T-helper 17 cell (primary cell): ENCODE measurements at places on chromosomes 13 and 19.

GRCh38 chr13:99395436-99395835 is 88.2 kb upstream of the GPR183 start:
- DNase-seq, result no peak

GRCh38 chr13:46296115-46296822 is 84.5 kb downstream of the LRRC63 start:
- no peak for DNase-seq

GRCh38 chr13:73825143-73825542 is 309.1 kb downstream of the KLF12 start:
- DNase-seq, result no peak

GRCh38 chr19:37999309-38000213 is 92.6 kb downstream of the SIPA1L3 start:
- DNase-seq, result no peak

DNA sequence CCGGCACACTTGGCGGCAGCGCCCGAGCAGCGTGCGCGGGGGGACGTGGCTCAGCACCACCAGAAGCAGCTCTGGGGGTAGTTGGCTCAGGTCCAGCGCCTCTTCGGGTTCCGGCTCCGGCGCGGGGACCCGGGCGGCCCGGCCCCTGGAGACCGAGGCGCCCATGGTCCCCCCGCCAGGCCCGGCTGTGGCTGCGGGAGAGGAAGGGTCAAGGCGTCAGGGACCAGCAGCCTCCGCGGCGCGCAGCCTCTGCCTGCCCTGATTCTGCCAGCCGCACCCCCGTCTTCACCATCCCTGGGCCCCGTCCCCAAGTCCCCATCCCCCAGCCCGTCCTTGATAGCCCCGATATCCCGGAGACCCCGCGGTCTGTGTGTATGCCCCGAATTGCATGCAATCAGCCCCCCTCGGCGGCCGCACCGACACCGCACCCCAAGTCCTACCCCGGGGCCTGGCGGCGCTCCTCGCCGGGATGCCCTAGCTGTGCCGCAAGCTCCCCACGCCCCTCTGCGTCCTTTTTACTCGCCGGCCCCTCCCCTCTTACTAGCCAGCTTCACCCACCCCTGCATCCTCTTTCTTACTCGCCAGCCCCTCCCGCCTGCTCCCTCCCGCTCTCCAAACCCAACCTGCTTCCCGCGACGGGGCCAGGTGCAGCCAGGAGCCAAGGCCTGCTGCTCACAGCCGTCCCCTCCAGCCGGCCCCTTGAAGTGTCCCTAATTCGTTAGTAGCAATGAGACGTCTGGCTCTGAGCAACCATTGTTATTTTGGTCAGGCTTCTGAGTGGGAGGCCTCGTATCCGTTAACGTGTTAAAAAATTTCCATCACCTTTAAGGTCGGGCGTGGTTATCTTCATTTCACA is at the start of gene FBXO27:
Gene FBXO27, minus strand, starts transcription at position 487 of the 856 bp plus-strand sequence. Its CDS starts 322 bp downstream, at position 165.
- no peak for DNase-seq

- no peak for DNase-seq
Observed at GRCh38 chr13:32311188-32311897, 3.8 kb downstream of the ZAR1L start.

- DNase-seq, result no peak
Observed at GRCh38 chr13:93766719-93767118, 540.1 kb downstream of the GPC6 start.

DNA sequence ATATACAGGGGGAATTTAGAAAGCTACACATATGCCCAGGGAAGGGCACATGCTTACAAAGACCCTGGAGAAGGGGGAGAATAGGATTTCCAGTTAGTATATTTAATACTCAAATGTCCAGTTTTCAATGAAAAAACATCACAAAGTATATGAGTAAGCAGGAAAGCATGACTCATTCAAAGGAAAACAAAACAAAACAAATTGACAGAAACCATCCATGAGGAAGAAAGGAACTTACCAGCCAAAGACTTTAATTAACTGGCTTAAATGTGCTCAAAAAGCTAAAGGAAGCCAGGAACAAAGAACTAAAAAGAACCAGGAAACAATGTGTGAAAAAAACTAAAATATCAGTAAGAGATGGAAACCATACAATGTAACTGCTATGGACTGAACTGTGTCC is 716.2 kb upstream of the ARGLU1 start:
- DNase-seq, result no peak

DNA sequence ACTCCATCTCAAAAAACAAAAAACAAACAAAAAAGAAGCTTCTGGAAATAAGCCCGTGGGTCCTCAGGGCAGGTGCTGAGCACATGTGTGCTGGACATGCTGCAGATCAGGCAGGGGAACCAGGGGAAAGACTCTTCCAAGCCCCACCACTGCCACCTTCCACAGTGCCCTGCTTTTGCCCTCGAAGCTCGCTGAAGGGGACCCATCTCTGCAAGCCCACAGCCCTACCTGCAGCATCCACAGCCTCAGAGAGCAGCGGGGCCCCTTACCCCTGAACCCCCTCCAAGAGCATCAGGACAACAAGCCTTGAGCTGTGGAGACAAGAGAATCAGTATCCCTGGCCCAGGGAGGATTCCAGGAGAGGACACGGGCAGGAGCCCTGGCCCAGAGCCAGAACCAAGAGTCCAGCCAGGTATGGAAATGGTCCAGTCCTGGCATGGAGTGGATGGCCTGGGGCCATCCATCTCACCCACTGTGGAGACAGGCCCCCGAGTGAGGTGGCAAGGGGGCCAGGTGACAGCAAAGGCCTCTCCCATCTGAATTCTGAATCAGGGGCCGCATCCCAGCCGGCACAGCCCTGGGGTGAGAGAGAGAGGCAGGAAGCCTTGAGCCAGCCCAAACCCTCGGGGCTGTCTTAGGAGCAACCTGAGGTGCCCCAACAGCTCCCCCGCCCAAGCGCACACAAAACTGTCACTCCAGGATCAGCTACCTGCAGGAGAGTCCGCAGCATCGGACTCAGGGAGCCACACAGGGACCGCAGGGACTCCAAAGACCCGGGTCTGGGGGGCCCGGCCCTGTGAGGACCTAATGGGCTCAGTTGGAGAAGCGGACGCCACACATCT is 51.8 kb upstream of the TPM4 start:
- no peak for DNase-seq

- no peak for DNase-seq
Observed at GRCh38 chr19:45761714-45762113, 7.3 kb downstream of the SIX5 start.

DNA sequence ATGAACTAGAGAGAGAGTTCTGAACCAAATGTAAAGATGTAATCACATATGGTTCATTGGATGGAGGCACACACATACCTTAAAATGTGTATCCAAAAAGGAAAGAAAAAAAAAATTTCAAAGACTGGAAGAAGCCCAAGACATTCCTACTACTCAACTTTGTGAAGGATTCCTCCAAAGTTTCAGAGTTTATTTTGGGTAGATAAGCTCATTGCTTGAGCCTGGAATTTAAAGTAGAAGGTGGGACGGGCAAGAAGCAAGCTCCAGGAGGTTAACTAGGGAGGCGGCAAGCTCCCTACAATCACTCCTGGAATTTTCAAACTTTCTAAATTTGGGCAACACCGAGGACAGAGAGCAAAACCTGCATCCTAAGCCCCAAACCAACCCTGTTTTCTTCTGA is 1.9 kb downstream of the TSHZ3 start:
- no peak for DNase-seq

GRCh38 chr19:29683009-29683408 is 17.7 kb downstream of the PLEKHF1 start:
- no peak for DNase-seq

DNA sequence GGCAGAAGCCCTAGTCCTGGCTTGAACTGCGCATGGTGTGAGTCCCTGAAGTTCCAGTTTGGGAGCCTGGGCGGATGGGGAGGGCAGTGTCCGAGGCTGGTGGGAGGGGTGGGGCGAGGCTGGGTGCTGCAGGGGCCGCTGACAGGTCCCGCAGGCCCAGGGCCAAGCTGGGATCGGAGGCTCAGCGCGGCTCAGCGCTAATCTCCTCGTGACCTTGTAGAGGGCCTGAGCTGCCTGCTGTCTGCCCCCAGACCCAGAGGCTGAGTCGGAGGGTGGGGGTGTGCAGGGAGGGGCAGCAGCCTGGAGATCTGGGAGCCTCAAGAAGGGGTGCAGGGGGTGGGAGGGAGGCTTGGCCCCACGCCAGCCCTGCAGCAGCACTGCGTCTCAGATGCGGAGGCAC is 3.0 kb downstream of the ATP1A3 start:
- no peak for DNase-seq

- DNase-seq, result no peak
Observed at GRCh38 chr19:32124585-32124984, 220.8 kb upstream of the ZNF507 start.

DNA sequence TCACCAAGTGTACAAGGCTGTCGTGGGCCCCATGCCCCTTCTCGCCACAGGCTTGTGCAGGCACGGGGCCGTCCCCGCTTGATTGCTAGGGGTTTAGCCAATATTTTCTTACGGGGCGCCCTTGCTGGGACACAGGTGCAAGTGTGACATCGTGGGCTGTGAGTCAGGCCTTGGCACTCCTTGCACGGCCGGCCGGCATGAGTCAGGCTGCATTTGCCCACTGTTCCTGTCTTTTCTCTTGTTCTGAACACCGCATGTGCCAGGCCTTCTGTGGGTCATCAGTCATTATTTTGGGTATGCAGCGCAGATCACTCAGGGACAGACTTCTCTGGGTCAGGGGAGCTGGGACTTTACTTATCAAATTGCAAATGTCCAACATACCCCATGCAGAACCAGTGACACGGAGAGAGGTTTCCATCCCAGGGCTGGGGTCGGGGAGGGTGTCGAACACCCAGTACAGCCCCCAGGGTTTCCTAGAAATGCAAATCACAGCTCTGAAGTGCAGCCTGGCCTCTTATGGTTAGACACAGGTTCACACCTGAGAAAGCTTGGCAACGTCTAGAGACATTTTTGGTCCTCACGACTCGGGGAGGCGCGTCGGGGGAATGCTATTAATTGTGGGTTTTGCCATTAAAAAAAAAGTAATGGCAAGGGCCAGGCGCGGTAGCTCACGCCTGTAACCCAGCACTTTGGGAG is 22.5 kb upstream of the KLF2 start:
- no peak for DNase-seq

DNA sequence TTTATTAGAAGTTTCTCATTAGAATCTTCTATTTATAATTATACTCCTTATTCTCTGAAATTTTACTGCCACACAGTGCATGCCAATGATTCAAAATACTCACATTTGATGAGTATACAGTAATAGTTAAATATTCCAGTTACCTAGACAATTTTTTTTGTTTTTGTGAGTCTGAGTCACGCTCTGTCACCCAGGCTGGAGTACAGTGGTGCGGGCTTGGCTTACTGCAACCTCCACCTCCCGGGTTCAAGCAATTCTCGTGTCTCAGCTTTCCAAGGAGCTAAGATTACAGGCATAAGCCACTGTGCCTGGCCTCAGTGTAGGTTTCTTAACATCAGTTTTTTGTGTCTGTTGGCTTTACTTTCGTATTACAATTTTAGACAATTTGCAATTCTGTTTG is 87.1 kb downstream of the ZNF486 start:
- no peak for DNase-seq

DNA sequence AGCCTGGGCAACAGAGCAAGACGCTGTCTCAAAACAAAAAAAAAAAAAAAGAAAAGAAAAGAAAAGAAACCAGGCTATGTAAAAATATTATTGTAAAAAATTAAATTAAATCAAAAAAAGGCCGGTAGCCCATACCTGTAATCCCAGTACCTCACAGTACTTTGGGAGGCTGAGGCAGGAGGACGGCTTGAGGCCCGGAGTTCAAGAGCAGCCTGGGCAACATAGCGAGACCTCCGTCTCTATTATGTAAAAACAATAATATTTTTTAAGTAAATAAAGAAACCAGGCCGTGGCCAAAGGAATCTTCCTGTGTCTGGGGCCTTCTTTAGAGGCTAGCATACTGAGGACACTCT is 770 bp upstream of the CAPNS1 start:
- DNase-seq, result no peak

GRCh38 chr13:24661713-24662112 is 18.5 kb upstream of the ATP12A start:
- DNase-seq, result no peak

GRCh38 chr19:46181388-46181779 is 33.3 kb downstream of the IGFL2 start:
- DNase-seq, result no peak

GRCh38 chr19:18861917-18862316 is 30.2 kb downstream of the UPF1 start:
- DNase-seq, result no peak

GRCh38 chr13:47027780-47028437 is 131.1 kb upstream of the HTR2A start:
- DNase-seq, result no peak

DNA sequence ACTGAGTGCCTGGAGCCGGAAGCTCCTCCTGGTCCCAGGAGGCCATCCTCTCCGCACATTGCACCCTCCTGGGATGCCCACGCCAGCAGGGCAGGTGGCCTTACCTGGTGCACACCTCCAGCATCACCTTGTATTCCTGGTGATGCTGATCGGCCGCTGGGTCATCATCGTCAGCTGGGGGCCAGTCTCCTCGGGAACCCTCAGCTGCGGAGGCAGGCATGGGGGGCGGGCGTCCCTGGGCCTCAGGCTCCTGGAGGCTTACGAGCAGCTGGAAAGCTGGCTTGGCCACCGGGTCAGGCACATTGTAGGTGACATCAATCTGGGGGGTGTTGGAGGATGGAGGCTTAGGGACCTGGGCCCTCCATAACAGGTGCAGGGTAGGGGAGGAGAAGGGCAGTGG is 13.7 kb downstream of the F2RL3 start:
- no peak for DNase-seq

DNA sequence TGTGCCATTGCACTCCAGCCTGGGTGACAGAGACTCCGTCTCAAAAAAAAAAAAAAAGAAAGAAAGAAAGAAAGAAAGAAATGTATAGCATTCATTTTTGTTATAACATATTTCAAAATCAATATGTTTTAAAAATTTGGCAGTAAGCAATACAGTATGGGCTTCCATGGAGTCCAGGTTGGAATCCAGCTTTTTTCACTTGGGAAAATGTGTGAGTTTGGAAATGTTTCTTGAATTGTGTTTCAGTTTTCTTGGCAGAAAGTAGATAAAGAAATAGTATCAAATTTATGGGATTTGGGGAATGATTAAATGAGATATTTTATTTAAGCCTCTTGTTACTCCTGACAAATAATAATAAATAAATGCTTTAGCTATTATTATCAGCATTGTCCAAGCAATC is 225.6 kb downstream of the PCDH9 start:
- DNase-seq, result no peak

DNA sequence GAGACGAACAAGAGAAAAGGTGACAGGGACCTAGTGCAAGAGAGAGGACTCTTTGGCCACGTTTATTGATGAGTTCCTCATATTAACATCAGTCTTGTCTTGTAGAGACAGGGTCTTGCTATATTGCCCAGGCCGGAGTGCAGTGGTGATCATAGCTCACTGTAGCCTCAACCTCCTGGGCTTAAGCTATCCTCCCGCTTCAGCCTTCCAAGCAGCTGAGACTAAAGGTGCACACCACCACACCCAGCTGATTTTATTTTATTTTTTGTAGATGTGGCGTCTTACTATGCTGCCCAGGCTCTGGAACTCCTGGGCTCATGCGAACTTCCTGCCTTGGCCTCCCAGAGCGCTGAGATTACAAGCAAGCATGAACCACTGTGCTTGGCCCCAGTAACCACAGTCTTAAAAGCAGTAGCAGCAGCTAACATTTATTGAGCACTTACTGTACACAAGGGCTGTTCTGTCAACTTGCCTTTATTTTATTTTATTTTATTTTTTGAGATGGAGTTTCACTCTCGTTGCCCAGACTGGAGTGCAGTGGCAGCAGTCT is 1.1 kb upstream of the SH2D3A start:
- DNase-seq, result no peak
